ENCODE measurements at places on chromosomes 1 and 21.

- DNase-seq: peak; percentile 26
Measured at GRCh38 chr1:220786337-220787068, at the start of gene MTARC1. Gene MTARC1 (plus strand): TSS chr1:220786913. CDS start chr1:220786945, 32 bp downstream.

DNA sequence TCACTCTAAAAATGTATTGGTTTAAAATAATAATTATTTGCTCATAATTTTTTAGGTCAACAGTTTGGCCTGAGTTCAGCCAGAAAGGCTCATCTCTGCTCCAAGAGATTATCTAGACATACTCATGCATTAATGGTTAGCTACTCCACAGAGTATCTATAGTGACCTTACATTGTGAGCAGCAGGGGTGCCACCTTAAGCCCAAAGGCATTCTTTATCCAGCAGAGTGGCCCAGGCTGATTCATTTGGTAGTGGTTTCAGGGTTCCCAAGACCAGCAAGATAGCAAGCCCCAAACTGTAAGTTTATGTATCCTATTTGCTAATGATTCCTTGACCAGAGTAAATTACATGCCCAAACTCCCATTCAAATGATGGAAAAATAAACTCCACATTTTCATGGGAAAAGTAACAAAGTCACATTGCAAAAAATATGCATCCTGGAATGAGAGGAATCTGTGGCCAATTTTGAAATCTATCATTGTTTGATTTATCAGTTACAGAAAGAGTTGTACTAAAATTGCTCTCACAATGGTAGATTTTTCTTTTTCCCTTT is 182.6 kb upstream of the KCNK2 start:
- DNase-seq: no peak

GRCh38 chr1:176926330-176927086 is 238.0 kb downstream of the ASTN1 start:
- DNase-seq: no peak

DNA sequence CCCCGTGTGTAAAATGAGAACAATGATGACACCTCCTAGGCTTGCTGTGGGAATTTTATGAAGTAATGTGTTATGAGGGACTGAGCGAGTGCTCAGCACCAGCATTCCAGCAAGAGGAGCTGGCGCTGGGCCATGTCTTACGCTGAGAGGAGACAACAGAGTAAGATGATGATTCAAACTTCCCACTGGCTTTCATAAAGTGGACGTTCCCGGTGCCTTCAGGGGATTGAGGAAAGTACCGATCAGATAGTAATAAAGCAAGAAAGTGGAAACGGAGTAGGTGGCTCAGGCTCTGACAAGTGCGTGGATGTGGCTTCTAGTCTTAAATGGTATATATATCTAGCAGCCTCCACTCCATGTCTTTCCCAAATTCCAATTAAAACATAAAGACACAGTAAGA is 23.8 kb downstream of the EPHA10 start:
- no peak for DNase-seq

DNA sequence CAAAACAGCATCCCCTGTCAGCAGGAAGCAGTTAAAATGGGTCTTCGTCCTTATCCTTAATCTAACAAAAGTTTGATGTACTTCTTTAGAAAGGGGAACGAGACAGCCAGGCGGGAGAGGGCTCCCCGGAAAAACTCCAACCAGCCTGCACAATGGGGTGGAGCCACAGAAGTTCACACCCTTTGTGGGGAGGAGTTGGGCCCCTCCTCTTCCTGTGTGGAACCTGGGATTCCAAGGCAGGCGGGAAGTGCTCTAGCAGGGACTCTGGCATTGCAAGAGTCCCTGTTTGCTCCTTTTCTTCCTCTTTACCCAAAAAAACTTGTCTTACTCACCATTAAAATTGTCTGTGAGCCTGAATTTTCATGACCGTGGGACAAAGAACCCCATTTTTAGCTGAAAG is 47.7 kb downstream of the FCRL5 start:
- no peak for DNase-seq

GRCh38 chr1:47617381-47618221 is 179.8 kb downstream of the FOXD2 start:
- DNase-seq: no peak

DNA sequence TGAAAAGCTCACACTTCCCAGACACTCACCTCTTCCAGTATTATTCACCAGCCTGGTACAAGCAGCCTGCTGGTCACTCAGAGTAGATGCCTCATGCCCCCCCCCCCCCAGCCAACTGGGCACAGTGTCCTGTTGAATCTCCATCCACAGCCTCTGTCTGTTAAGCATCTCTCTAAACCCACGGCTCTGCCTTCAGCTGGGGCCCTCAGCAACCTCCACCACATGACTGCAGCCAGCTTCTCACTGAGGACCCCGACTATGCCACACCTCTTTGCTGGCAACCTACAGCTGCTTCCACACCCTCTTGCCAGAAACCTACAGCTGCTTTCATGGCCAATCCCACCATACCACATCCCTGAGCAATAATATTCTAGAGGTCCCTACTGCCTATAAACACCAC is 113.1 kb downstream of the RHOU start:
- no peak for DNase-seq

DNA sequence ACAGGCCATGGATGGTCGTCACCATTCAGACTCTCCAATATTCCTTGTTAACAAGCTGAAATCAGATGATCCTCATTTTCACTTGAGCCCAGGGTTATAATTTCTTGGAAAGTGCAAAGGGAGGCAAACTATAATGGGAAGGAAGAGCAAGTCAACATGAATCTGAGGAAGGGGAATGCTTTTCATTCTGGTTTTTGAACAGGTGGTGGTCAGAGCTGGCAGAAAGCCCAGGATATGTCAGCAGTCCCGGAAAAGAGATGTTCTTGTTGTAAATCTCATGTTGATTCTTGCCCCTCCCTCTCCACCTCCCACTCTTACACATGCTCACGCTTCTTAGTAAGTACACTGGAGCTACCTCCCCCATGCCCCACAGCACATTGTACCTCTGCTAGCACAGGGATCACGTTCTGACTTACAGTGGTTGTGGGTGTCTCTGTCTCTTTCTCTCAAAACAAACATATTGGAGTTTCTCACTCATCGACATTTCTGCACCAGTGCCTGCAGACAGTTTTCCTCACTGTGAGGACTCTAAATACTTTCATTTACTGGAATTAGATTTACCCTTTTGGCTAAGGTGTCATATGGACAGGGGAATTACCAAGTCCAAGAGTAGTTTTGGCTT is 77.6 kb downstream of the XCL2 start:
- DNase-seq: peak; percentile 64

GRCh38 chr1:162678439-162678838 is 46.2 kb downstream of the DDR2 start:
- no peak for DNase-seq

DNA sequence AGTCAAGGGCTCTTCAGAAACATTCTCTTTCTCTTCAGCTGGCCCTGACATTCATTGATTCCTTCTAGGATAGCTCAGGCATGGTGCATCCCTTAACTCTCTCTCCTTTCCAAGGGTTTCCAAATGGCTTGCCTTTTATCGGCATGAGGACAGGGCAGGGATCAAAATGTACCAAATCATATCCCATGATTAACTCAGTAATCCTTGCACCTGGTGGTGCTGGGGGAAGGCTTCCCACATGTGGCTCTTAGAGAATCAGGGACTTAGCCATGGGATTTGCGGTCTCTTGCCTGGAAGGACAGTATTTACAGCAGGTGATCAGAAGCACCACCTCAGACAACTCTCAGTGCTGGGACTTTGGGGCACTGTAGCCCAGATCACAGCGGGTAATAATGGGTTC is 46.2 kb upstream of the EDEM3 start:
- DNase-seq: no peak

GRCh38 chr1:244346972-244347618 is 104.6 kb downstream of the ADSS2 start:
- no peak for DNase-seq

GRCh38 chr1:98904684-98905083 is 100.0 kb downstream of the PLPPR5 start:
- DNase-seq: no peak

DNA sequence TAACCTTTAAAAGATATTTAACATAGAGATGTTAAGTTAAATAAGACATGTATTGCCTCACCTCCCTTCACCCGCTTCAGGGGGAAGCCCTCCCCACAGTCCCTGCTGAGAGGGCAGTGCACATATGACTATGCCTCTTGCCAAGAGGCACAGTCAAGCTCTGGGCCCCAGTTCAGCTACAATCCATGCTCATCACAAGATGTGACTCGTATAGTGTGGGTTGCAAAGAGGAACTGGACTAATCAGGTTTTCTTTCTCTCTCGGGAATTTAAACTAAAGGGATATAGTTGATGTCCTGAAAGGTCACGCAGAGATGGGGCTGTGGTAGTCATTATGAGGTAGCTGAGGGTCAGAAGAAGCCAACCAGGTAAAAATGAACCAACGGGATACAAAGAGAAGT is 35.6 kb downstream of the LYST start:
- no peak for DNase-seq

DNA sequence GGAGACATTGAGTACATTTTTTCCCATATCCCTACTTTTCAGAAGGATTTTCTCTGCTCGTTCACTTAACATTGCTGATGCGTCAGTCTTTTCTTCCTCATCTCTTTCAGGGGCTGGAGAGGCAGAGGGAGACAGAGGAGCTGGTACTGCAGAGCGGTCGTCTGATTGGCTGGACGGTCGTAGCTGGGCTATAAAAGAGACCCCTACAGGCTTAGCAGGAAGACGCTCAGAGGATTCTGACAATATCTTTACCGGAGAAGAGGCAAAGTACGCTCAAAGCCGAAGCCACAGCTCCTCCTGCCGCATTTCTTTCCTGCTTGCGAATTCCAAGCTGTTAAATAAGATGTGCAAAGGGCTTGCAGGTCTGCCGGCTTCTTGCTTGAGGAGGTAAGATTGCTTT is at the start of gene RGS4:
RGS4 (plus strand) TSS at position 220 of the 400 bp plus-strand sequence; CDS start at position 344, 124 bp downstream.
- no peak for DNase-seq

GRCh38 chr1:239616673-239617072 is 230.3 kb downstream of the CHRM3 start:
- no peak for DNase-seq

DNA sequence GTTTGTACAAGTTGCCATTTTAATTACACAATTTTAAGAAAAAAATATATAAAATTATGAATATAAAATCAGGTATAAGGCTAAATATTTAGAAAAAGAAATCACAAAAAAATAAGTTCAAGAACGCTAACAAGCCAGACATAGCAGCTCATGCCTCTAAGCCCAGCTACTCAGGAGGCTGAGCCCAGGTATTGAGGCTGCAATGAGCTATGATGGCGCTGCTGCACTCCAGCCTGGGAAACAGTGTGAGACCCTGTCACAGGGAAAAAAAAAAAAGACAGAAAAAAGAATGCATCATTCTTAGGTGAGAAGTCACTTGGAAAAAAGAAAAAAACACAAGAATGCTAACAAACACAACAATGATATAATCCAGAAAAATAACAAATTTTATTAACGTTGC is 112.3 kb upstream of the PRDX6 start:
- DNase-seq: no peak

- no peak for DNase-seq
Measured at GRCh38 chr1:196650403-196650802, 1.4 kb upstream of the CFH start.

DNA sequence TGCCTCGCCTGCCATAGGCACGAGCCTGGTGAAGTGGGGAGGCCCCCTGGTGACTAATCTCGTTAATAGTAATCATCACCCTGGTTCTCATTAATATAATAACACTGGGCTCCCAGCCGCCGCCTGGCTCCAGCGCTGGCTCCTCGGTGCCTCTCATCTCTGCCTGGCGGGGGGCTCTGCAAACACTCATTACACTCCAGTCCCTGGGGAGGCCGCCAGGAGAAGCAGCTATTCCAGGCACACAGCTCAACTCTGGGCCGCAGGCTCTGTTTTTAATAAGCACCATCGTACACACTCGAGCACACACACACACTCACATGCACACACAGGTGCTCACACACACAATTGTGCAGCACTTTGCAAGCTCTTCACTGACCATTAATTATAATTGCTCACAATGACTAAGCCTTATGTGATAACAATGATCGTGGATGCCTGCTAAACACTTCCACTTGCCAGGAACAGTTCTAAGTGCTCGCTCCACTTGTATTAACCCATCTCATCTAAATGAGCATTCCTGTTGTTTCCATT is 52.2 kb downstream of the SDC3 start:
- DNase-seq: no peak

- DNase-seq: no peak
Measured at GRCh38 chr1:167430849-167431242, 87.5 kb downstream of the CD247 start.

- peak; percentile 77 for DNase-seq
Measured at GRCh38 chr1:28056129-28056925, 32.1 kb downstream of the EYA3 start.

DNA sequence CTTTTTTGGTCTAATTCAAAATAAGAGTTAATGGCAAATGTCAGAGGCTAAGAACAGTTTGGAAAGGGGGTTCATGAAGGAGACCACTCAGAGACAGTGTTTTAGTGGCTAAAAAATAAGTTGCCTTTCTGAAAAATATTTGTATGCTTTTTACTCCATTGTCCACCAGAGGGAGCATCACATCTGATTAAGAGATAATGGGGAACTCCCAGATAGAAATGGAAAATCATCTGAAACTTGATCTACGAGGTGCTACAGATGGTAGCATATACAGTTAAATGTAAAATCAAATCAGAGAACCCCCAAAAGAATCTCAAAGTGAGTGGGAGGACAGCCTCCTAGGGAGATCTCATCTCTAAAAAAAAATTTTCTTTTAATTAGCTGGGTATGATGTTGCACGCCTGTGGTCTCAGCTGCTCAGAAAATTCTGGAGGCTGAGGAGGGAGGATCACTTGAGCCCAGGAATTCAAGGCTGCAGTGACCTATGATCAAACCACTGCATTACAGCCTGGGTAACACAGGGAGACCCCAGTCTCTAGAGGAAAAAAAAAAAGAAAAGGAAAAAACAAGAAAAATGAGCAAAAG is 9.7 kb downstream of the SMYD3 start:
- peak; percentile 53 for DNase-seq

- no peak for DNase-seq
Measured at GRCh38 chr1:245444147-245444828, 289.5 kb downstream of the KIF26B start.

GRCh38 chr1:205121660-205122488 is at the start of gene RBBP5:
Gene RBBP5 (minus strand): TSS chr1:205121978. CDS start chr1:205121873, 105 bp downstream.
- DNase-seq: peak; percentile 93

- DNase-seq: no peak
Measured at GRCh38 chr1:81681114-81681513, 119.6 kb upstream of the ADGRL2 start.

DNA sequence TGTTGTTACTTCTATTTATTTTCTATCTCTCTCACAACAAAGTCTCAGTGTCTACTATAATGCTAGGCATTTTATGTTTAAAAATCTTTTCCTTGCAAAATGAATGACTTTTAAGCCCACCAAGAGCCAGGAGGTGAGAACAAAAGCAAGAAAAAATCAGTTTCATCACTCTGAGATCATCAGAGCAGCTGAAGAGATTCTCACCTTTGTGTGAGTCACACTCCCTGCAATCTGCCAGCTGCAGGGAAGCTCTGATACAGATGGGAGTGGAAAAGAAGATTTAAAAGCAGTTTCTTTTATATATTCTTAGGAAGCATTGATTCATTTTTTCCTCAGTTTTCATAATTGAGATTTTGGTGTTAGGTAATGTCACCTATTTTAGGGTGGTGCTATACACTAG is 107.6 kb downstream of the LHX9 start:
- DNase-seq: no peak

- no peak for DNase-seq
Measured at GRCh38 chr1:180230791-180231505, 884 bp downstream of the LHX4 start.

GRCh38 chr1:228977307-228977706 is 242.0 kb downstream of the RHOU start:
- DNase-seq: no peak

Data from GF-D8 (cell line).